ENCODE measurements at places on chromosomes 7 and 10.

- H3K27me3 ChIP-seq: no peaks in the 10 kb centered on the region
- H3K4me3 ChIP-seq: no peak overlapping the region
- H3K36me3 ChIP-seq: no peaks in the 10 kb centered on the region
- H3K4me1 ChIP-seq: peaks cover 21% of the 10 kb centered on the region
Measured at GRCh38 chr10:14377591-14378175, 47.0 kb upstream of the FRMD4A start.

- DNase-seq: no peak
- H3K36me3 ChIP-seq: no peaks in the 10 kb centered on the region
- H3K4me1 ChIP-seq: peaks cover 8% of the 10 kb centered on the region
Measured at GRCh38 chr7:101744588-101744987, 72.8 kb upstream of the CUX1 start.

GRCh38 chr10:121928528-121928884, 675 bp upstream of the ATE1 start:
- no peaks in the 10 kb centered on the region for H3K27me3 ChIP-seq
- peaks cover 2% of the 10 kb centered on the region for H3K4me1 ChIP-seq
- H3K4me3 ChIP-seq: peak overlapping the region; percentile 74
- peak; percentile 55 for DNase-seq
- H3K36me3 ChIP-seq: no peaks in the 10 kb centered on the region

DNA sequence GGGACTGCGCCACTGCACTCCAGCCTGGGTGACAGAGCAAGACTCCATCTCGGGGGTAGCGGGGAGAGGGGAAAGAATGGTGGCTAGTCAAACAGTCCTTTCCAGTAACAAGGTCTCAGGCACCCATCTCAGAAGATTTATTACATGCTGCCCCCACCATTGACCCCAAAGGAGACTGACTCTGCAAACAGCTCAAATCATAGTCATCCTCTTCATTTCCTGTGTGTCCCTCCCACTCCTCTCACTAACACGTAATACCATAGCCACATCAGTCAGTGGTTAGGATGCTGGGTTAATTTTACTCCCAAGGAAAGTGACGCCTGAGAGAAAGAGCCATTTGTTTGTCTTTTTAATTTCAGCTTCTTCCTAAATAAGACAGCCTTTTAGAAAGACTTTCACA, 56.6 kb upstream of the BET1 start:
- no peaks in the 10 kb centered on the region for H3K36me3 ChIP-seq
- no peak overlapping the region for H3K27ac ChIP-seq
- no peak for DNase-seq
- no peaks in the 10 kb centered on the region for H3K4me1 ChIP-seq
- no peak overlapping the region for H3K4me3 ChIP-seq
- H3K27me3 ChIP-seq: no peaks in the 10 kb centered on the region

- no peak overlapping the region for H3K4me3 ChIP-seq
- H3K36me3 ChIP-seq: no peaks in the 10 kb centered on the region
- DNase-seq: no peak
- H3K4me1 ChIP-seq: no peaks in the 10 kb centered on the region
- no peak overlapping the region for H3K27ac ChIP-seq
Measured at GRCh38 chr7:23058408-23059096, 44.6 kb upstream of the HYCC1 start.

- H3K4me1 ChIP-seq: no peaks in the 10 kb centered on the region
- H3K36me3 ChIP-seq: no peaks in the 10 kb centered on the region
- H3K4me3 ChIP-seq: no peak overlapping the region
- no peak for DNase-seq
- no peak overlapping the region for H3K27ac ChIP-seq
Measured at GRCh38 chr7:147759327-147759943, 831.1 kb upstream of the C7orf33 start.

- H3K4me3 ChIP-seq: no peak overlapping the region
- peaks cover 2% of the 10 kb centered on the region for H3K4me1 ChIP-seq
- H3K36me3 ChIP-seq: no peaks in the 10 kb centered on the region
- DNase-seq: no peak
Measured at GRCh38 chr10:32060347-32060746, 4.1 kb upstream of the KIF5B start.

- H3K36me3 ChIP-seq: no peaks in the 10 kb centered on the region
- DNase-seq: no peak
- H3K4me3 ChIP-seq: no peak overlapping the region
- no peak overlapping the region for H3K27ac ChIP-seq
- H3K27me3 ChIP-seq: no peaks in the 10 kb centered on the region
Measured at GRCh38 chr10:95456516-95456915, 104.7 kb downstream of the SORBS1 start.

DNA sequence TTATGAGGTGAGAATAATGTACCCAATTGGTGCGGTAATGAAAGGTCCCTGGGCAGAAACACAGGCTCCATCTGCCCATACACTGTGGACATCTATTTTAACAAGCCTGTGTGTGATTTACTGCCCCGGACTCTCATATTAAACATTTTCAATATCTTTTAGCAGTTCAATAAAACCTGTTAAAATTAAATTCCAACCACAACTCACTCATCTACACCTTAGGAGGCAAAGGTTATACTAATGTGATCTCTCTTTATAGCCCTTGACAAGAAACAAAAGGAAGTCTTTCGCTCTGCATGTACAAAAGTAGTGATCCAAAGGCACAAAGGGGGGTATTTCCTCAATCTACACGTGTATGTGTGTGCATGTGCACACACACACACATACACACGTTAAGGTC, 186.0 kb downstream of the PARD3 start:
- no peaks in the 10 kb centered on the region for H3K27me3 ChIP-seq
- no peaks in the 10 kb centered on the region for H3K4me1 ChIP-seq
- H3K4me3 ChIP-seq: no peak overlapping the region

DNA sequence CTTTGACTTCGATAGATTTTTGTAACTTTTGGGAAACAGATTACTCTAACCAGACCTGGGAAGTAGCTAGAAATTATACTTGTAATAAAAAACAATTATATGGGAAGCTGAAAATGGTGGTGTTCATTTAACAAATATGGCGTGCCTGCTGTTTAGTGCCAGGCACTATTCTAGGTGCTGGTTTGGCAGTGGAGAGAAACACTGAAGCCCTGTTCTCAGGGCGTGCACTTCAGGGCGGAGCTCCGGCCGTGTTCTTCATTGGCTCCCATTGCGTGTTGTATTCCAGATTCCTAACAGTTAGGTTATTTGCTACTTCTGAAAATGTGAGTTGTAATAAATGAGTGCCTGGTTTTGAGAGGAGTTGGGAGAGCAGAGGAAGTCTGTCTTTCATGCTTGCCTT, 38.6 kb downstream of the DNAJB6 start:
- H3K4me3 ChIP-seq: no peak overlapping the region
- H3K4me1 ChIP-seq: no peaks in the 10 kb centered on the region
- H3K27me3 ChIP-seq: no peaks in the 10 kb centered on the region

DNA sequence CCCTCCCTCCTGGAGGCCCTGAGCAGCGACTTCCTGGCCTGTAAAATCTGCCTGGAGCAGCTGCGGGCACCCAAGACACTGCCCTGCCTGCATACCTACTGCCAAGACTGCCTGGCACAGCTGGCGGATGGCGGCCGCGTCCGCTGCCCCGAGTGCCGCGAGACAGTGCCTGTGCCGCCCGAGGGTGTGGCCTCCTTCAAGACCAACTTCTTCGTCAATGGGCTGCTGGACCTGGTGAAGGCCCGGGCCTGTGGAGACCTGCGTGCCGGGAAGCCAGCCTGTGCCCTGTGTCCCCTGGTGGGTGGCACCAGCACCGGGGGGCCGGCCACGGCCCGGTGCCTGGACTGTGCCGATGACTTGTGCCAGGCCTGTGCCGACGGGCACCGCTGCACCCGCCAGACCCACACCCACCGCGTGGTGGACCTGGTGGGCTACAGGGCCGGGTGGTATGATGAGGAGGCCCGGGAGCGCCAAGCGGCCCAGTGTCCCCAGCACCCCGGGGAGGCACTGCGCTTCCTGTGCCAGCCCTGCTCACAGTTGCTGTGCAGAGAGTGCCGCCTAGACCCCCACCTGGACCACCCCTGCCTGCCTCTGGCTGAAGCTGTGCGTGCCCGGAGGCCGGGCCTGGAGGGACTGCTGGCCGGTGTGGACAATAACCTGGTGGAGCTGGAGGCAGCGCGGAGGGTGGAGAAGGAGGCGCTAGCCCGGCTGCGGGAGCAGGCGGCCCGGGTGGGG, 2.2 kb downstream of the TRIM56 start:
- peaks cover 4% of the 10 kb centered on the region for H3K36me3 ChIP-seq
- DNase-seq: no peak
- no peak overlapping the region for H3K27ac ChIP-seq
- no peak overlapping the region for H3K4me3 ChIP-seq

DNA sequence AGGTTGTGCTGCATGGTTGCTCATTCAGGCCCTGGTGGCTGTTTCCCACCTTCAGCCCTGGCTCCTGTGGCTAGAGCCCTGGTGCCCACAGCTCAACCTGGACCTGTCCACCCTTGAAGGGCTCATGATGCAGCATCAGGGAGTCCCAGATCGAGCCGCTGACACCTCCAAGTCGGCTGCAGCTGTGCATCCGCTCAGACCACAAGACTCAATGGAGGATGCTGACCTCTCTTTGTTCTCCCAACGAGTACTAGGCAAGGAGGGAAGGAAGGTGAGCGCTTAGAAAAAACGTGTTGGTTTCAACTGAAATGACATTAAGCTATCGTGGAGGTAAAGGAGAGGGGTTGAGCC, 9.5 kb upstream of the C10orf95 start:
- no peaks in the 10 kb centered on the region for H3K27me3 ChIP-seq
- H3K4me1 ChIP-seq: peaks cover 19% of the 10 kb centered on the region
- H3K4me3 ChIP-seq: no peak overlapping the region
- peak overlapping the region; percentile 2 for H3K27ac ChIP-seq

GRCh38 chr10:130576427-130576826, 440.2 kb downstream of the GLRX3 start:
- no peaks in the 10 kb centered on the region for H3K36me3 ChIP-seq
- H3K27me3 ChIP-seq: no peaks in the 10 kb centered on the region
- H3K4me1 ChIP-seq: no peaks in the 10 kb centered on the region
- H3K27ac ChIP-seq: no peak overlapping the region
- DNase-seq: no peak
- H3K4me3 ChIP-seq: no peak overlapping the region

- H3K4me1 ChIP-seq: no peaks in the 10 kb centered on the region
- no peaks in the 10 kb centered on the region for H3K27me3 ChIP-seq
- no peak for DNase-seq
- H3K27ac ChIP-seq: no peak overlapping the region
Measured at GRCh38 chr7:13090959-13091358, 403.5 kb downstream of the ARL4A start.

DNA sequence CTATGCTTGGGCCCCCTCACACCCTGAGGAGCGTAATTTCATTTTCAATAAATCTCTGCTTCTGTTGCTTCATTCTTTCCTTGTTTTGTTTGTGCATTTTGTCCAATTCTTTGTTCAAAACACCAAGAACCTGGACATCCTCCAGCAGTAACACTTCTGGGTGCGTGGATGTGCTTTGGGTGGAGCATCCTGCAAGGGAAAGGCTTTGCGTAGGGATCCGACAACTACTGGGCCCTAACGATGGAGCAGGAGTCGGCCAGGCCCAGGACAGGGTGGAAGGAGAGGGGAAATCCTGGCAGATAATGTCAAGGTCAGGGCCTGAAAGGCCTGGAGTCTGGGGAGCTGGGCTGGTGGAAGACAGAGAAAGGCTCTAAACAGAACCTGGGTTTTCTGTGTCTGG, 231.8 kb downstream of the ADAM12 start:
- H3K27me3 ChIP-seq: no peaks in the 10 kb centered on the region
- H3K4me3 ChIP-seq: no peak overlapping the region
- no peak for DNase-seq
- no peaks in the 10 kb centered on the region for H3K4me1 ChIP-seq

DNA sequence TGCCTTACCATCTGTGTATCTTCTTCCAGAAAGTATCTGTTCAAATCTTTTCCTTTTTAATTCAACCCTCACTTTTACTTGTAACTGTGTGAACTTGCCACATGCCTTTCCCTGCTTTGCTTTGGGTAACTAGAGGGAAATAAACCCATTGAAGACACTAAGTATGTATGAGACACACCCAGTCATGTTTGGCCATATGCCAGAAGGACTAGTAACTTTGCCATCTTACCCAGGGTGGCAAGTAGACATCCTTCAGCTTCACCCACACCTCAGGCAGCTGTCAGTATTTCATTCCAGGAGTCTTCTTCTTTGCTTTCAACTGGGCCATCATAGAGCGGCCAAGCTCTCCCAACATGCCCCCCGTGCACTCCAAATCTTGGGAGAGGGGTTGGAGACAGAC, 323.1 kb downstream of the TNS3 start:
- peaks cover 14% of the 10 kb centered on the region for H3K4me1 ChIP-seq
- no peak overlapping the region for H3K4me3 ChIP-seq
- H3K36me3 ChIP-seq: no peaks in the 10 kb centered on the region
- H3K27me3 ChIP-seq: no peaks in the 10 kb centered on the region
- H3K27ac ChIP-seq: no peak overlapping the region

DNA sequence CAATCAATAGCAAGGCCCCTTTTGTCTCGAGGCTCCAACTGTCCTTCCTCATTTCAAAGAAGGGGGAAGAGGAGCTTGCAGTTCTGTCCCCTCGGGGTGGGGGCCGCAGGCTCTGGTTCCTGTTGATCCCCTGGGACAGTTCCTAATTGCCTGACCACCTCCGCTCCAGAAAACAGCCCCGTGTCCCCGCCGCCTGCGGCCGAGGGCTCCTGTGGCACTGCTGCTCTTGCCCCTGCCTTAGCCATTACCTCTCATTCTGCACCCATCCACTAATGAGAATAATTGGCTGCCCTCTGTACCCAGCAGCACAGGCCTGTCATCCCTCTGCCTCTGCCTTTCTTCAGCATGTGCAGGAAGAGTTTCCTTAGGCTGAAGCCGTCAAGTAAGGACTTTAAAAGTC, 668.3 kb upstream of the FOXK1 start:
- no peak overlapping the region for H3K4me3 ChIP-seq
- no peak for DNase-seq
- peaks cover 36% of the 10 kb centered on the region for H3K36me3 ChIP-seq
- no peaks in the 10 kb centered on the region for H3K4me1 ChIP-seq

- no peak overlapping the region for H3K27ac ChIP-seq
- DNase-seq: no peak
- no peaks in the 10 kb centered on the region for H3K36me3 ChIP-seq
Measured at GRCh38 chr7:139526578-139527544, 3.4 kb downstream of the CLEC2L start.

GRCh38 chr10:125396676-125397075, 236.3 kb upstream of the CTBP2 start:
- no peak for DNase-seq
- H3K4me1 ChIP-seq: no peaks in the 10 kb centered on the region
- H3K27me3 ChIP-seq: no peaks in the 10 kb centered on the region
- H3K27ac ChIP-seq: no peak overlapping the region
- no peaks in the 10 kb centered on the region for H3K36me3 ChIP-seq
- no peak overlapping the region for H3K4me3 ChIP-seq

- H3K27ac ChIP-seq: no peak overlapping the region
- H3K27me3 ChIP-seq: no peaks in the 10 kb centered on the region
- H3K4me1 ChIP-seq: no peaks in the 10 kb centered on the region
- H3K4me3 ChIP-seq: no peak overlapping the region
- H3K36me3 ChIP-seq: no peaks in the 10 kb centered on the region
- DNase-seq: peak; percentile 96
Measured at GRCh38 chr7:148561099-148561498, 29.5 kb upstream of the C7orf33 start.
